ENCODE measurements at places on chromosomes 12 and 14.

DNA sequence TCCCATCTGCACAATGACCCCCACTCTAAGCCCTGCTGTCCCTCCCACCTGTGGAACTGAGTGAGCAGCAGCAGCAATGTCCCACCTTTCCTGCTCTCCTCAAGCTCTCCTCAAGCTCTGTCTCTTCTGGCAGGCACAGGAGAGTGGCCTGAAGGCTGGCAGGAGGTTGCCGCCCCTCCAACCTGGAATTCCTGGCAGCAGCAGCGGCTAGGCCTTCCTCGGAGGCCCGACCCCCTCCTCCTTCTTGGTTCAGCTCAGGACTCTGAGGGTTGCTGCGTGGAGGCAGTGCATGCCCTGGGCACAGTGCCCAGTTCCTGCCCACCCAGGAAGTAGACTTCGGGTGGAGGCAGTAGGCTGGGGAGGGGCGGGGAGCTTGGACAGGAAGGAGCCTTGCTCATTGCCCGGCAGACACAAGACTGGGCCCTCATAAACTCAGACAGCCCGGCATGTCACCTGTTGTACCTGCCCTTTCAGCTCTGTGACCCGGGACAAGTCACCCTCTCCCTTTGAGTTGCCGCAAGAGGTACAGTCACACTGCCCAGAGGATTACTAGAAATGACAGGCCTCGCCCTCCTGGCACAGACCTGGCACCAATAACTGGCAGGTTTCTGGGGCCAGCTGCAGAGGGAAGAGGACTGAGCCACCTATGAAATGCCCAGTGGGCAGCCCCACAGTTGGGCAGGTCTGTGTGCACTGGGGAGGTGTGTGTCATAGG, 2.1 kb upstream of the SERPINA1 start:
- no peak for DNase-seq

- peak; percentile 45 for DNase-seq
Observed at GRCh38 chr14:54782751-54783659, 119.6 kb downstream of the GCH1 start.

DNA sequence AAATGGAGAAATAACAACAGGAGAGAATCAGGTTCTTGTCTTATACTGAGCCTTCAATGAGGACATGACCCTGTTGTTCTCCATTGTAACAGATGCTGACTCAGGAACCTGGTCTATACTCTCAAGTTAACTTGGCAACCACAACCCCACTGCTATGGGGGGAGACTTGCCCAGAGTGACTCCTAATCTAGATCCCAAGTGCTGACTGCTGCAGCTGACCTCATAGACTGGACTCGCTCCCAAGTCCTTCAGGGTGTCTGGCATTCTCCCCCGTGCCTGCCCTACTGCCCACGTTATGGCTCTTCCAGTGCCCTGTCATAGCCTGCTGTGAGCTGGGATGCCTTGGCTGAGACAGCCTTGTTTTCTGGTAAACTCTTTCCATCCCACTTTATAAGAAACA, 37.1 kb downstream of the NID2 start:
- DNase-seq, result no peak

- DNase-seq, result no peak
Observed at GRCh38 chr12:31274520-31275300, 51.2 kb downstream of the SINHCAF start.

DNA sequence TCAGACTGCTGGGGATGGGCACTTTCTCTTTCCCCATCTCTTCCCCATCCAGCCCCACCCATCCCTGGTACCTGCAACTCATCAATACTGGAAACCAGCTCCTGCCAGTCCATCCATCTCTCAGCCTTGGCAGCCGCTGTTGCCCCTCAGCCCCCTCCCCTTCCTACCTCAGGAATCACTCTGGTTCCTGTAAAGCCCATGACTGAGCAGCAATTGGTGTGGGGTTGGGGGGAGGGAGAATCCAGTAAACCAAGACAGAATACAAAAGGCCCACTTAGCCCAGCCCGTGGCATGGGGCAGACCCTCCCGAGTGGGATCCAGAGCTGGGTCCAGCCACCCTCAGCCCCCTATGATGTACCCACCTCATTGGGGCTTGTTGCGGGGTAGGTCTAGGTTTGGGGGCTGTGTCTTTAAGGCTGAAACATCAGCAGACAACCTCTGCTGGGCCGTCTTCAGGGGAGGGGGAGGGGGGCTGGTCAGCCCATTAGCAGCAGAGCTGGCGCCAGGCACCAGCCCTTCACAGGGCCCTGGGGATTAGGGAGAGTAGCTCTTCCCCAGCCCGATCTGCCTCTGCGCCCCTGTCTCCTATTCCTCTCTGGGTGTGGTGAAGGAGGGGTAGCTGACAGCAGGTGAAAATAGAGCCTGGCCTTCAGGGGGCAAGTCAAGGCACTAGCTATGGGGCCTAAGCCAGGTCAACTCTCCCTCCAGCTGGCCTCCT, 702 bp upstream of the PRPH start:
- DNase-seq, result no peak

Measured in amygdala (tissue), 56 donors.